Tibial nerve (tissue), 4 donors: ENCODE measurements at places on chromosomes 12 and 14. TPM values are rescaled to one million over a fixed set of nuclear protein-coding genes. Genes with fewer than 3 reads are reported as not detected.

TTC9 gene
- total RNA-seq: 5.0 TPM

PZP gene
- total RNA-seq: 0.59 TPM

NELL2 gene
- total RNA-seq: not detected

MAP1LC3B2 gene
- total RNA-seq: 0.98 TPM

TUBA1C gene
- total RNA-seq: 56.8 TPM
